ENCODE measurements at places on chromosomes 13 and 19.
A peak's percentile ranks its signal among the peaks of the same experiment; 100 is the strongest.

GRCh38 chr19:46239193-46240024 lies 9.9 kb downstream of the IGFL1 start:
- no peak for DNase-seq

DNA sequence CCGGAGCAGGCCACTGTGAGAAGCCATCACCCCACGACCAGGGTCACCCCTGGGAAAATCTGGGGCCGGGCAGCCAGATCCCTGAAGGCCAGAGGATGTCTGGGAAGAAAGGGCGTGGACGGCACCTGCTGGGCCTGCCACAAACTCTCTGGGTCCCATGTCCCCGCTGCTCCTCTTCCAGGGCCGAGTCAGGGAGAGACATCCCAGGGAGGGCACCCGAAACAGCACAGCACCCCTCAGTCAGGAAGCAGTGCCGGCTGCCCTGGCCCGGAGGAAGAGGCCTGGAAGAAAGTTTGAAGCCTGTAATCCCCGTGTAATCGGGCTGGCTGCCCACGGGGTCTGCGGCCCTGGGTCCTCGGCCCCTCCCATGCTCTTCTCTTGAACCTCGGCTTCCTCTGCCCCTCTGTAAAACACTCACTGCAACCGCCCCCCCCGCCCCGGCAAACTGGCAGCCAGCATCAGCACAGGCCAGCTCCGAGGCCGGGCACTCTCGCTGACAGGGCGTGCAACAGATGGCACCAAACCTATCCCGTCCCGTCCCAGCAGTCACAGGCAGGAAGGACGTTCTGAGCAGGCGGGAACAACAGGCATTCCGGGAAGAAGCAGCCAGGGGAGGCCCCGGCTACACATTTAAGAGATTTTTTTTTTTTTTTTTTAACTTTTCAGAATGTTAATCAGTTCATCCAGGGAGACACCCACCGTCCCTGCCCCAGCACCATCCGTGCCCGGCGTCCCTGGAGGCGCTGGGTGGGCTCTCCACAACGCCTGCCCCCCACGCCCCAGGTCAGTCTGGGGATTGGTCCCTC lies 1.5 kb downstream of the SBNO2 start:
- DNase-seq, result no peak

DNA sequence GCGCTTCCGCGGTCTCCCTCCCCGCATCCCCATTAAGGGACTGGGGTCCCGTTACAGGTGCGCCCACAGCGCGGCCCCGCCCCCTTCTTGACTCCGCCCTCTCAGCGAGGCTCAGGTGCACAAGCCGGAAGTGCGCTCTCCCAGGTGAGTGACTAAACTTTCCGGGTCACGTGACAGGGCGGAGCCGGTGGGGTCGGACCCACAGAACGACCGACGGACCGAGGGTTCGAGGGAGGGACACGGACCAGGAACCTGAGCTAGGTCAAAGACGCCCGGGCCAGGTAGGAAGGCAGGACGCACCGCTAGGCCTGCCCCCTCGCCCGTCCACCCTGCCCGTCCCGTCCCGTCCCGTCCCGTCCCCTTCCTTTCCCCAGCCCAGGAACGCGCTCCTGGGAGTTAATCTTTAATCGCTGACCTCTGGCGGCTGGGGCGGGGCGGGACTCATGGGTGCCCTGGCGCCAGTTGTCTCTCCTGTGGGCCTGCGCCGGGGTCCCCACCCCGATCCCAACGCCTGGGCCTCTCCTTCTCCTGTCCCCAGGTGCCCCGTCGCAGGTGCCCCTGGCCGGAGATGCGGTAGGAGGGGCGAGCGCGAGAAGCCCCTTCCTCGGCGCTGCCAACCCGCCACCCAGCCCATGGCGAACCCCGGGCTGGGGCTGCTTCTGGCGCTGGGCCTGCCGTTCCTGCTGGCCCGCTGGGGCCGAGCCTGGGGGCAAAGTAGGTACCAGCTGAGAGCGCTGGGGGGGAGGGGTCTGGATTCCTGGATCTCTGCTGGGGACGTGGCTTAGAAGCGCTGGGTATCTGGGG lies at the start of gene CRB3:
CRB3 (plus strand) TSS at position 202 of the 804 bp plus-strand sequence; CDS start at position 633, 431 bp downstream.
- DNase-seq, result no peak

- DNase-seq, result no peak
Observed at GRCh38 chr13:77836423-77836822, 82.2 kb downstream of the EDNRB start.

DNA sequence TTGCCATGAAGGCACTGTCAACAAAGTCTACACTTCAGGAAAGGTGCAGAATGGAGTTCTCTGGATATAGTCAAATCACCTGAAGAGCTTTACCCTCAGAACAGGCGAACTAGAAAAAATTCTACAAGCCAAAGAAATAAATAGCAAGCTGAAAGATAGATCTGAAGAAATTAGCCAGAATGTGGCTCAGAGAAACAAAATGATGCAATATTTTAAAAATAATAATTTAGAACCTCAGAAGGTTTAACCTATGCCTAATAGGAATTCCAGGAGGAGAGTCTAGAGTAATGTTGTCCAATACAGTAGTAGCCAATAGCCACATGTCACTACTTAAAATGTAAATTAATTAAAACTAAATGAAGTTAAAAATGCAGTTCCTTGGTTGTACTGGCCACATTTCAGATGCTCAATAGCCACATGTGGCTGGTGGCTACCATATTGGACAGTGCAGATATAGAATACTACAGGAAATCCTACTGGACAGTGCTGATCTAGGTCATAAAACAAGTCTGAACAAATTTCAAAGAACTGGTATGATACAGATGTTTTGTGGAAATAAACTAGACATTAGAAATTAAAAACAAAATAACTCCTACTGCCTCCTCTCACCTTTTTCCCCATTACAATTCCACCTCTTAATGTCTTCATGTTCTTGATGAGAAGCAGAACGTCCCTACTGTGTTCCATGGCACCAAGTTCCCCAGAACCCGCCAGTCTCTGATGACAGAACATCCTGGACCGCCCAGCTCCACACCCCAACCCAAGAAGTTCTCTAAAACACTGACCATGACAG lies 679 bp upstream of the CDADC1 start:
- DNase-seq, result no peak

GRCh38 chr13:109728791-109729731 lies 57.3 kb downstream of the IRS2 start:
- DNase-seq, result no peak

GRCh38 chr13:76837801-76838200 lies 48.4 kb downstream of the KCTD12 start:
- DNase-seq, result no peak

DNA sequence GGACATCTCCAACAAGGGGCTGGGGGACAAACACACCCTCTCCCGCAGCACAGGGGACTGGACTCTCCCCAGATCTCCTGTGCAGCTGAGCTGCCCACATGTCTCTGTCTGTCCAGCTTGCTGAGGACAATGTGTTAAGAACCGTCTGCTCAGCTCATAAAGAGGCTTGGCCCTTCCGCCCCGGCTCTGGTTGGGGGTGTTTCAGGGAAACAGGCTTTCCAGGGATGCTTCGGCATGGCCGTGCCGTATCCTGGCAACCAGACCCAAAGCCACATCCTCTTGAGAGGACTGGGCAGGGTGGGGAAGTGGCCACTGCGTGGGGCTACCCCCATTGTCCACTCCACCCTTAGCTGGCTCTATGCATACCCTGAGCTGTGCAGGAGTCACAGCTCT lies 41.1 kb upstream of the CHST8 start:
- no peak for DNase-seq

- DNase-seq, result no peak
Observed at GRCh38 chr19:48175578-48175977, 5.1 kb downstream of the ZSWIM9 start.

DNA sequence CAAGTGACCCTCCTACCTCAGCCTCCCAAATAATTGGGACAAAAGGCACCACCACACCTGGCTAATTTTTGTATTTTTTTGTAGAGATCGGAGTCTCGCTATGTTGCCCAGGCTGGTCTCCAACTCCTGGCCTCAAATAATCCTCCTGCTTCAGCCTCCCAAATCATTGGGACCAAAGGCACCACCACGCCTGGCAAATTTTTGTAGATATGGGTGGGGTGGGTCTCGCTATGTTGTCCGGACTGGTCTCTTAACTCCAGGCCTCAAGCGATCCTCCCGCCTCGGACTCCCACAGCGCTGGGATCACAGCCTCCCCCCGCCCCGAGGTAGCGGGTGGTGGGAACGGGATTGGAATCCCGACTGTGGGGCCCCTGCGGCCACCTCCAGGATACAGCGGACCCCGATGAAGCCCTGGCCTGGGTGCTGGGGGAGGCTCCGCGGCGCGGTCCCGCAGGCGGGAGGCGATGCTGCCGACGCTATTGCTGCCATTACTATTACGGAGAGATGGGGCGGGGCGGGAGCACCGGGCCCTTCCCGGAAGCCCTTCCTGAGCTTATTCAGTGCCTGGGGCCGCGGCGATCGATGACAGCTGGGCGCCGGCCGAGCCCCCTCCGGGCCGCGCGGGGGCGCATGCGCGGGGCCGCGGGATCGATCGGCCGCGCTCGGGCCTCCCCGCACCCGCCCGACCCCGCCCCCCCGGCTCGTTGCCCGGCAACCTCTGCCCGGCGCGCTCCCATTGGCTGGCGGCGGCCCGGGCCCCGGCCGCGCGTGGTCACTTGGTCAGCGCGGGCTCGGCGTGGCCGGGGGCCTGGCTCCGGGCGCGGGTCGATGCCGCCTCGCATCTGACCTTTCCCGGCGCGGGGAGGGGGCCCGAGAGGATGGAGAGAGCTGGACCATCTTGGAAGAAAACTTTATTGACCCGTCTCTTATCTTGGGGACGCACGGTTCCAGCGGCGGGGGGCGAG lies 27.9 kb upstream of the ONECUT3 start:
- no peak for DNase-seq

- DNase-seq, result peak; percentile 47
Observed at GRCh38 chr19:2636897-2637683, 65.4 kb downstream of the GNG7 start.

DNA sequence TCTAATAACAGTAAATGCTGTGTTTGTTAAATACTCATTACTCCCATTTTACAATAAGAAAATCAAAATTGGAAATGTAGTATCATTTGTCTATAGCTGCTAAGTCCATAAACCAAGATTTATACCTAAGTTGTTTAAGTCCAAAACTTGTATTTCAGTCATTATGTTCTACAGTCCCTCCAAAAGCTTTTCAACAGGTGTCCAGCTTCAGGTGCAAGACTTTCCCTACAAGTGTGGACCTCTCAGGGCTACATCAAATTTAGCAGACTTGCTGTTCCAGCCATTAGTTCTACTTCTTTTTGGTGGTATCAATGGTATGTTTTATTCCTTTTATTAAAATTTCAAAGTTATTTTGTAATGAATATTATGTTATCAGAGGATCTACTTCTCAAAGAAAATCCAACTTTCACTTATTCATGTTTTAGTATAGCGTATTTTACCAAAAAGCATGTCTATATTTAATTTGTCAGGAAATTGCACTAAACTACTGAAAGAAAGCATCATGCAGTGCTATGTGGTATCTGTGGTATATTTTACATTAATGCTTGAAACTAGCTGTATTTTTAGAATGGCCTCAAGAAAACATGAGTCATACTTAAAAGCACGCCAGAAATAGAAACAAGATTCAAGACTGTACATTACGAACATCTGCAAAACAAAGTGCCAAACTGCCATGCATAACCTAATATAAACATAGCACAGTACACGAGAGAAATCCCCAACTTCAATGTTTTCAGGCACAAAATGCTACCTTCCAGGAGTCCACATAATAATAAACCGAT lies 44.5 kb downstream of the VWA8 start:
- no peak for DNase-seq

GRCh38 chr19:3851254-3852176 lies 17.3 kb downstream of the ZFR2 start:
- no peak for DNase-seq

DNA sequence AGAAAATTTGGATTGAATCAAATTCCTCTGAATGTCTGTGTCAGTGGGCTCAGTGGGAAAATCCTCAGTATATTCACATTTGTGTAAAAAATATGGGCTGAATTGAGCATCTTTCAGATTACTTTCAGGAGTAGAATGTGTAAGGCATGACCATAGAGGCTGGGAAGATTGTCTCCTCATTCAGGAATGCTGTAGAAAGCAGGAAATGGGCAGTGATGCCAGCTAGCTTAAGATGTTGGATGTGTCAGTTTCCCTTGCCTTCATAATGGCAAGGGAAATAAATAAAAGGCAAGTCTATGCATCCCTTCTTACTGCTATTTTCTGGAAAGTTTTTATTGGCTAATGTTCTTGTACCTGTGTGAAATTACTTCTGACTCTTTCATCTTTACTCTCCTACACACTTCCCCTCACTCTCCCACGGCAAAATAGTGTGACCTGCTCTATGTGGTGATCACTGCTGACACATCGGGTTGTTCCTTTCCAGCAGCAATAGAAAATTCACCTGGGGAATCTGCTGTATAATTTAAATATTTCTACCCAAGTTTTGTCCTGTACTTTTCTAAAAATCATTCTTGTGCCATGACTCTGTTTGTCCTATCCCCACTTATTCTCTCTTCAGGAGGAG lies 103.2 kb downstream of the LMO7 start:
- no peak for DNase-seq

DNA sequence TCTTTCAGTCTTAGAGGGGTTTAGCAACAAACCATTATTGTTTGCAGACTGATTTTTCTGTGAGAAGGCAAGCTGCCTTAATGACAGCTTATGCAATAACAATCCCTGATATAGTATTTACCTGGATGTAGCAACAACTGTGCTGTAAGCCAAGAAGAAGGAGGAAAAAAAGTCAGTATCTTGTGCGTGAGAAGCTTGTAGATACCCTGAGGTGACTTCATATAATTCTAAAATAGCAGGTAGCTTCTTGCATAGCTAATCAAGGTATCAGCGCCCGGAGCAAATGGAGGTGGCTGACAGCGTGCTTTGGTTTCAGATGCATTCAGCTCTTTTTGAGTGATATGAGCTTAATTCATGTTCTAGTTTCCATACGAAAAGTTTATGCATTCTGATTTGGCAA lies 309.8 kb downstream of the KLF5 start:
- DNase-seq, result no peak

GRCh38 chr13:112708560-112709240 lies 18.9 kb downstream of the ATP11A start:
- DNase-seq, result no peak

GRCh38 chr13:23861310-23861709 lies 27.9 kb downstream of the MIPEP start:
- no peak for DNase-seq

DNA sequence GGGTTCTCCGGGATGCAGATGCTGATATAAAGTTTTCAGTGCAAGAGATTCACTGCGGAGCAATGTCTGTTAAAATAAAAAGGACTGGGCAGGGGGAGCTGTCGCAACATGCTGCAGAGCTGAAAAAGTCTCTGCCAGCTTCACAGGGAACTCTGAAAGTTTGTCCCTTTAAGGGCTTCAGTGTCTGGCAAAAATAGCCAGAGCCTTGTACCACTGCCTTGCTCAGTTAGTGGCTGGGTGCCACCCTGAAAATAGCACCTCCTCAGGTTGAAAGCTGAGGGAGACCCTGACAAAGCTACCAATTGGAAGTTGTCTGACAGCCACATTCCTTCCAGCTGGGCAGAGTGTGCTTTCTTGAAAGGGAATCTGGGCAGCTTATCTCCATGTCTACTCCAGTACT lies 3.0 kb upstream of the NDFIP2 start:
- no peak for DNase-seq

DNA sequence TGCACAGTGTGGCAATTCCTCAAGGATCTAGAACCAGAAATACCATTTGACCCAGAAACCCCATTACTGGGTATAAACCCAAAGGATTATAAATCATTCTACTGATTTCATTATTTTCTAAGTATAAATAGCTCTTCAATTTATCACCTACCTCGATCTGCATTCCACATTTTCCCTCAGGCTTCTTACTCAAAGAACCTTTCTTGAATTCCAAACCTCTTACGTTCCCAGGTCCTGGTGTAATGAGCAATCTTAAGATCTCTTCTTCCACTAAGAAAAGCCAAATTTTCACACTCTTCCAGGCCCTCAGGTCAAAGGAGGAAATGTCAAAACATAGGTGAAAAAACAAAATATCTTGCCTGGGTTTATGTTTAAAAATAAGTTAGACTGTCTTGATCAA lies 237.3 kb upstream of the GPC6 start:
- DNase-seq, result no peak

All from hematopoietic multipotent progenitor cell treated with erythropoietin and hydrocortisone succinate and interleukin-3 and kit ligand, for 15 days (in vitro differentiated cells).